ENCODE measurements at places on chromosomes 12 and 14. TPM values are rescaled to one million over a fixed set of nuclear protein-coding genes. Genes with fewer than 3 reads are reported as not detected.
A peak's percentile ranks its signal among the peaks of the same experiment; 100 is the strongest.

DNA sequence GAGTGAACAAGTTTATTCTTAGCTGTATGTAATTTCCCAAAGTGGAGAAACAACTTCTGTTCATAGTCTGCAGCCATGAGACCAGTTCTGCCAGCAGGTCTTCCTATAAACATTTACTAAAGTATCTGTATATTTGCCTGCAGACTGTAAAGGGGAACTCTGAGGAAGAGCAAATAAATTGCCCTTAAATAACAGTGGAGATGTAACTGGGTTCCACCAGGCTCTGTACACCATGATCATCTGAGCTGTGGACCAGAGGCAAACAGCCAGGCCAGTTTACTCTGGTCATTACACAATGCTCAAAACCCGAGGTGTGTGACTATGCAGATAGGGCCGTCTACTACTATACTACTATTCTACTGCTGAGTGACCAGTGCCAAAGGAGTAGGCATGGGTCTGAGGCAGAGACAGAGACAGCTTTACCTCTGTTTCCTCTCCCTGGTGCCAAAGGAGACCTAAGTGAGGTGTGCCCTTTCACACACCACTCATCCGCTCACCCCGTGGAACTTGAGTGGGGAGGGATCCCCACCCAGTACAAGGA lies 21.1 kb upstream of the CERS5 start:
- H3K4me3 ChIP-seq, result peak overlapping the region; percentile 20
- H3K4me1 ChIP-seq, result peaks cover 71% of the 10 kb centered on the region
- DNase-seq, result peak; percentile 91
- no peaks in the 10 kb centered on the region for H3K27me3 ChIP-seq

- H3K27ac ChIP-seq, result no peak overlapping the region
- H3K4me1 ChIP-seq, result no peaks in the 10 kb centered on the region
- H3K36me3 ChIP-seq, result no peaks in the 10 kb centered on the region
- H3K4me3 ChIP-seq, result no peak overlapping the region
- no peaks in the 10 kb centered on the region for H3K27me3 ChIP-seq
These were observed 111.2 kb downstream of the TMTC1 start for GRCh38 chr12:29672580-29672979.

GRCh38 chr14:89033756-89034155 lies 209.3 kb downstream of the TTC8 start:
- H3K4me1 ChIP-seq, result no peaks in the 10 kb centered on the region
- H3K36me3 ChIP-seq, result no peaks in the 10 kb centered on the region
- DNase-seq, result no peak
- no peaks in the 10 kb centered on the region for H3K27me3 ChIP-seq
- H3K4me3 ChIP-seq, result no peak overlapping the region

- H3K36me3 ChIP-seq, result no peaks in the 10 kb centered on the region
- no peak overlapping the region for H3K27ac ChIP-seq
- DNase-seq, result no peak
- H3K4me3 ChIP-seq, result no peak overlapping the region
- no peaks in the 10 kb centered on the region for H3K4me1 ChIP-seq
- no peaks in the 10 kb centered on the region for H3K27me3 ChIP-seq
These were observed 3.9 kb upstream of the SYNE2 start for GRCh38 chr14:63848890-63849289.

MYF5 gene
- not detected for total RNA-seq

RPS6KA5 gene
- under 0.01 TPM for total RNA-seq

All from GM23248 (cell line).